Aorta (tissue), 5 donors: ENCODE measurements at places on chromosomes 13 and 19.

DNA sequence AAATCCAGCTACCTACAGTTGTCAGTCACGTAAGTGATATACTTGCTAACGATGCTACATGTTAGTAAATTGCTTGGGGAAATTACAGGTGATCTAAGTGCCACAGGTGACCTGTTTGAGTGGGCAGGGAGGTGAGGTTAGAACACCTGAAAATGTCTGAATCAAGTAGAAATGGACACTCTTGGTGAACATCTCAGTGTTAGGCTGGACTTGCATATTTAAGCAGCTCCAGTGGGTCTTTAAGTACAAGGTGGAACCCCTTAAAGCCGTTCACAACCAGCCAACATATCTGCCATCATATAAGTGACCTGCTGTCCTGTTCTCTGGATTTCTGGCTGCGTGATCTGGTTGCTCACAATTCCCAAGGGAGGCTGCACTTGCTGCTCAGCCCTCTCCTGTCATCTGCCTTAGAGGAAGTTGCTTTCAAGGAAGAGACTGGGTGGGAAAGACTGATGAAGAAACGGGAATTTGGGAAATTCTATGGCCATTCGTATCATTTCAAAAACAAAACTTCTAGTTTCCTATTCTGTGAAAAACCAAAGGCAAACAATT is 244.0 kb downstream of the DCLK1 start:
- no peak for DNase-seq

GRCh38 chr13:108807841-108808240 is 178.4 kb downstream of the MYO16 start:
- DNase-seq = no peak

DNA sequence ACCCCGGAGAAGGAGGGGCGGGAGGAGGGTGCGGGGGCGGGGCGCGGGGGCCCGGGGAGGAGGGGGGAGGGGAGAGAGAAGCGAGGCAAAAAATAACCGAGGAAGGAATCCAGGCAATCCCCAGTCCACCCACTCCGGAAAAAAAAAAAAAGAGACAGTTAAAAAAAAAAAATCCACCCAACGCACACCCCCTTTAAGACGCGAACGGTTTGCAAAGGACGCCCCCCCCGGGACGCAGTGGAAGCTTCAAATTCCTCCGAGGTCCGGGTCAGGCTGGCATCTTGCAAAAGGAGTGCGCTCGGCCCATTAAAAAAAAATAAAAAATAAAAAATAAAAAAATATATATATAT is at the start of gene CACNA1A:
CACNA1A (minus strand) TSS at position 9 of the 350 bp plus-strand sequence. CDS start 255 bp downstream, outside the sequence.
- no peak for DNase-seq

GRCh38 chr19:38062959-38063761 is 156.2 kb downstream of the SIPA1L3 start:
- DNase-seq = no peak

DNA sequence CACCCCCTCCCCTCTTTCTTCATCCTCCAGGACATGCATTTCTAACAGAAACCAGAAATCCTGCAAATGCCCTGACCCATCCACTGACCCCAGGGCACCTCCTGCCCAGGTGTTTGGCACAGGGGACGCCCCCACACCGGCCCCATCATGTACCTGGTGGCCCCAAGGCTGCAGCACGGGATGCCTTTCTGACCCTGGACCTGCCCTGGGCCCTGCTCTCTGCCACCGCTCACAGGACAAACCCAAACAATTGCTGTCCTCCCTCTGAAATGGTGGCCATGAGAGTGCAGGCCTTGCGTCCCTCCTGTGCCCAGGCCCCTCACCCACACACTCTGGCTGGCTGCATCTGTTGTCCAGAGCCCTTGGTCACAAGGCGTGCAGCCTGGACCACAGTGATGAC is 12.1 kb downstream of the SCGB2B2 start:
- peak; percentile 71 for DNase-seq

- DNase-seq = no peak
These were observed 2.6 kb downstream of the CAB39L start for GRCh38 chr13:49441312-49441711.
